Endothelial cell (in vitro differentiated cells): ENCODE measurements at places on chromosomes 12 and 14.

GRCh38 chr12:68460236-68460635, 128.1 kb upstream of the MDM1 start:
- no peak for DNase-seq

DNA sequence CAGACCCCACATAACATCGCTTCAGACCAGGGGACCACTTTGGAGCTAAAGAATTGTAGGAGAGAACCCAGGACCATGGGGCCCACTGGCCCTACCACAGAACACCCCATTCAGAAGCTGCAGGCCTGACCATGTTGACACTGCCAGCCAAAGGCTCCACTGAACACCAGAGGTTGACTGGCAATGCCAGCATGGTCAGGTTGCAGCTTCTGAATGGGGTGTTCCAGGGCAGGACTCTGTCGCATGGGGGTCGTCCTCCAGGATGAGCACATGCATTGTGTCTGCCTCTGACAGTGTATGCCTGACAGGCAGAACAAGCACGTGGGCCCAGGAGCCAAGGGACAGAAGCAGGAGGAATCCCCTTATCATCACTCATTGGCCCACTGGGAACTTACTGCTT, 34.1 kb downstream of the DIO3 start:
- no peak for DNase-seq

- DNase-seq = no peak
Observed at GRCh38 chr14:63295231-63295685, 23.5 kb downstream of the GPHB5 start.

GRCh38 chr12:80749456-80749855, 32.7 kb downstream of the MYF5 start:
- no peak for DNase-seq

GRCh38 chr12:65074932-65075331, 46.2 kb downstream of the WIF1 start:
- DNase-seq = no peak

GRCh38 chr14:94364964-94365363, 23.4 kb downstream of the SERPINA1 start:
- DNase-seq = no peak

GRCh38 chr14:104302794-104303405, 164.5 kb downstream of the KIF26A start:
- no peak for DNase-seq

DNA sequence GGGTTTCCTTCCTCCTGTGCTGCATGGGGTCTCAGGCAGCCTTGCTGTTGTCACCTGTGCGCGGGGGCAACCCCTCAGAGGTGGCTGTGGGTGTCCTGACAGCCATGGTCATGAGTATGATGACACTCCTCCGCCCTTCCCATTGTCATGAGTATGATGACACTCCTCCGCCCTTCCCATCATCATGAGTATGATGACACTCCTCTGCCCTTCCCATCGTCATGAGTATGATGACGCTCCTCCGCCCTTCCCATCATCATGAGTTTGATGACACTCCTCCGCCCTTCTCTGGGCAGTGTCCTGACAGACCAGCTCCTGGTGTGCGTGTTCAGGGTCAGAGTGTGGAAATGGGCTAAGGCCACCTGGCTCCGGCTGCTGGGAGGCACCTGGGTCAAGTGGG, 40.0 kb downstream of the FBRSL1 start:
- no peak for DNase-seq

DNA sequence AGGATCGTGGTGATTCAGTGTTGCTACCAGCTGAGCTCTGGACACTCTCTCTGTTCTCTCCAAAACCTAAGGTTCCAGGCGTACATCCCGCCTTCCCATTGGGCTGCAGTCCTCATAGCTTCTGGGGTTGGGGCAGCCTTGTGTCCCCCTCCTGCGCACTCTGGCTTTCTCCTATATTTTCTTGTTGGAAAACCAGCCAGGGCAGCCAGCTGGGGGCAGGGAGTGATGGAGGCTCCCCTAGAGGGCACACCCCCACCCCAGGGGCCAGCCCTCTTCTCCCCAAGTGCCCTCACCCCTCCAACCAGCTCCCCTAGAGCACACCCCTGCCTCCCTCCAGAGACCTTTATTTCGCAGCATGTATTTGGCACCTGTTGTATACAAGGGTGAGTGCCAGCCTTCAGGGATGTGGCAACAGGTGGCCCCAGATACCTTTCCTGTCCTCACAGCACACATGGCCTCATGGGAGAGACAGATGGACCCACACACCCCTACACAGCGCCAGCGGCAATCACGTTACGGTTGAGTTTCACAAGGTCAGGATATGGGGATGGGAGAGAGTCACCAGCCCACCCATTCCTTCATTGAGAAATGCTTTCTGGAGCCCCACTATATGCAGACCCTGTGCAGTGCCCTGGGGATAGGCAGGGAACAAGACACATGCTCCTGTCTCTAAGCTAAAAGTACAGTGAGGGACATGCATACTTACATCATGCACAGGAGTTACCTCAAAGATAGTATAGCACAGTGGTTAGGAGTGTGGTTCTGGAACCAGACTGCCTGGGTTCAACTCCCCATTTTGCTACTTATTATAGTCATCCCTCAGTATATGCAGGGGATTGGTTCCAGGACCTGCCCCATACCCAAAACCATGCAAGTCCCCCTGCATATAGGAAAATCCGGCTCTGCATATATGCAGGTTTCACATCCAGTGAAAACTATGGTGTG, 141.1 kb downstream of the PHETA1 start:
- DNase-seq = no peak

DNA sequence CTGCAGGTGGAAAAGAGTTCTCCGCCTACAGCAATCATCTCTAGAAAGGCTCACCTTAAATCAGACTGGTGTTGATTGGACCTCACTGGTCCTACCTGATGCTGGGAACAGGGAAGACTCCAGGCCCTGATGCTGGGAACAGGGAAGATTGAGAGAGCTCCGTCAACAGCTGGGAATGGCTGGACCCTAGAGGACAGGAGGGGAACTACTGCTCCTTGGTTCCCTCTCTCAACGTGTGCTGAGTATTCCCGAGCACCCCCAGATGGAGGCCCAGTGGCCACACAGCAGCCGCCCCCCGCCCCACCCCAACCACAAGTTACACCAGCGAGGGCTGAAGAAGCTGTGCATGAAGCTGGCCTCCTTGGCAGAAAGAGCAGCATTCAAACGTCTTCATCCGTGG, 240.3 kb downstream of the SLC15A4 start:
- no peak for DNase-seq

DNA sequence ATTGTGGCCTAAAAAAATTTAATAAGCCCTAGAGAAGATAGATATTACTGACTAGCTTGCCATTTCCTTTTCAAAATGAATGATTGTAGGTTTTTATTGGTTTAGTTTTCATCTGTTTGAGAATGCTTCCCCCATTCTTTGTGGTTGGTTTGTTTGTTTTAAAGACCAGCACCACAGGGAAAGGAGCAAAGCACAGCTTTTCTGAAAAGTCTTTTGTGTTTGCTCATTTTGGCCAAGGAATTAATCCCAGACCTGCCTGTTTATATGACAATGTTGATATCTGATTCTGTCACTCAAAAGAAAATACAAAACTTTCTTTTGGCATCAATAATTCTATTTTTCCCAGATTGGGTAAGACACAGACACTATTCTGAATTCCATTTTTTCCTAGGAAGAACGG, 312.5 kb upstream of the FLRT2 start:
- DNase-seq = no peak

- DNase-seq = no peak
Observed at GRCh38 chr12:67428431-67428830, 159.3 kb downstream of the CAND1 start.

- DNase-seq = no peak
Observed at GRCh38 chr14:65079768-65080167, 22.5 kb downstream of the MAX start.

DNA sequence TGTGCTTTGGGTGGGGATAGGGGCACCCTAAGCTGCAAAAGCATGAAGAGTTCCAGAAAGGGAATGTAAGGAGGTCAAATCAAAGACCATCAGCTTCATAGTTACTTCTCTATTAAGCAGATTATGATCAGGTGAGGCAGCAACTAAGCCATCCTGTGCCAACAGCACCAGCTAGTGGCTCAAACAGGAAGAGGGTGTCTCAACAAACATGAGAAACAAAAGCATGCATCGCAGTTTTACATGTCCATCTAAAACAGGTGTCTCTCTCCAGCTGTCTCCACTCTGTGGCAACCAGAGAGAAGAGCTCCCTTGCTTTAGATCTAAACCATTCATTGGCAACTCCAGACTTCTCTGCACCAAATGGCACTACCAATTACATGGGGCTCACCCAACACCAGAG, 52.9 kb downstream of the ACTN1 start:
- DNase-seq = no peak

DNA sequence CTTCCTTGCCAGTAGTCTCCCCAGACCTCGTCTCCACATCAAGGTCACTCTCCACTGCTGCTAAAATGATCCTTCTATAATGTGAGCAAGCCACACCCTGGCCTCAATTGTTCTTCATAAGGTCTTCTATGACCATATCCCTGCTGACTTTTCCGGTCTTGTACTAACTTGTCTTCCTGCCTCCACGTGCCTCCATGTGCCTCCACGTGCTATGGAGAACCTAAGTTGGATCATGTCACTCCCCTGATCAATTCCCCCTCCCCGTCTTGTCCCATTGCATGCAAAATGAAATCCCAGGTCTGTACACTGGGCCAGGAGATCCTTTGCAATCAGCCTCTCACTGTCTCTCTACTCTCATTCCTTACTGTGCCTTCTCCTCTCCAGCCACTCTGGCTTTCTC, 110.6 kb downstream of the TTC8 start:
- DNase-seq = no peak

DNA sequence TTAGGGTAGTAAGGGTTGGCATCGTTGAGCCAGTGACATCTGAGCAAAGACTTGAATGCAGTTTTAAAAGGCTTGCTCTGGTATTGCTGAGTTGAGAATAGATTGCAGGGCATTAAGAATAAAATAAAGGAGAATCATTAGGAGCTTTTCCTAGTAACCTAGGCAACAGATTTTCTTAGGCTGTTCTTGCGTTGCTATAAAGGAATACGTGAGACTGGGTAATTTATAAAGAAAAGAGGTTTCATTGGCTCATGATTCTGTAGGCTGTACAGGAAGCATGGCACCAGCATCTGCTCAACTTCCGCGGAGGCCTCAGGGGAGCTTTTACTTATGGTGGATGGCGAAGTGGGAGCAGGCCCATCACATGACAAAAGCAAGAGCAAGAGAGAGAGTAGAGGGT, 97.4 kb downstream of the RAD51B start:
- DNase-seq = no peak

DNA sequence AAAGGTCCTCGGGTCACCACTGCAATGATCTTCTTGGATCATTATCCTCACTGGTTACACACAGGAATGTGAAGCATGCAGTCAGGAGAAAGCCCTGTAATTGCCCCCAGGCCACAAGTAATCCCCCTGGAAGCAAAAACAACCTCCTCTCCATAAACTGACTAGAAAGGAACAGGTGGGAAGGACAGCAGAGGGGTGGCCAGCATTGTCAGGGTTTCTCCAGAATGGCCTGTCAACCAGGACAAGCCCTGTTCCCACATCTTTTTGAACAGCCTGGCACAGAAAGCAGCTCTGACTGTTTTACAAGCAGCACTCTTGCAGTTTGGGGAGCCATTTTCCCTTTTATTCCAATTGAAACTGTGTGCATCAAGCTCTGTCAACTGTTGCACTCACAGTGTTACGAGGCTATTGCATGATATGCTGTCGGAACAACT, 36.1 kb downstream of the TMCC3 start:
- DNase-seq = no peak

GRCh38 chr12:1655225-1655788, 26.3 kb downstream of the WNT5B start:
- no peak for DNase-seq

- no peak for DNase-seq
Observed at GRCh38 chr14:85123755-85124154, 406.2 kb upstream of the FLRT2 start.

- DNase-seq = no peak
Observed at GRCh38 chr14:59346796-59347510, 118.2 kb downstream of the GPR135 start.

DNA sequence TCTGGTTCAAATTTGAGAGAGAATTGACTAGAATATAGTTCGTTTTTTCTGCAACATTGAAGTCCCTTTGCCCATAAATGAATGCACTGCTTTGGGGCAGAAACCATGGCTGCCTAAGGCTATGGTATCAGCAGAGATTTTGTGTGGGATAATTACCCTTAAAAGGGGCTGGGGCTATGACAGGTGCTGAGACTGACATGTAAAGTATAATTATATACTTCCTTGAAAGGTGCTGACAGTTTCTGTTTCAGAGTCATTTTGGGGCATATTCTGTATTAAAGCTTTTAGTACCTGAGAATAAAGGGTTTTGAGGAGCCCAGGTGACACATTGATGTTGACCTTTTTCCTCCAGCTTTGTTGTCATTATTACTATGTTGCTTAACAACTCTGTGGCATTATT, 150.3 kb upstream of the PTPRQ start:
- DNase-seq = no peak

- no peak for DNase-seq
Observed at GRCh38 chr12:125214289-125214688, 149.1 kb downstream of the AACS start.

DNA sequence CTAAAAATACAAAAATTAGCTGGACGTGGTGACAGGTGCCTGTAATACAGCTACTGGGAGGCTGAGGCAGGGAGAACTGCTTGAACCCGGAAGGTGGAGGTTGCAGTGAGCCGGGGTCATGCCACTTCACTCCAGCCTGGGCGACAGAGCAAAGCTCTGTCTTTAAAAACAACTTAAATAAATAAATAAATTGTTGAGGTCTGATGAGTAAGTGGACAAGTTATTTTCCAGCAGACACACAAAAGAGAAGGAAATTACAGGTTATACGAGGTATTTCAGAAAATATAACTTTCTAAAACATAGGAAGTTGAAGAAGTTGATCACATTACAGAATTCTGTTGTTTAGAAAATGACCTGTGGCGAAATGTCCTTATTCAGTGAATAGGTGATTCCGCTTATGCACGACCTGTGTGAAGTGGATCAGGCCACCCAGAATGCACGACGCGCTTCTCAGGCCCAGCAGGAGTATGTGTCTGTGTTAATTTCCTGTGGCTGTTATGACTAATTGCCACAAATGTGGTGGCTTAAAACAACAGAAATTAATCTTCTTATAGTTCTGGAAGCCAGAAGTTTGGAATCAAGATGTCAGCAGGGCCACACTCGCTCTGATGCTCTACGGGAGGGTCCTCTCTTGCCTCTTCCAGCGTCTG, 38.1 kb downstream of the P2RX7 start:
- DNase-seq = no peak

- no peak for DNase-seq
Observed at GRCh38 chr12:88298014-88298682, 156.0 kb downstream of the TMTC3 start.

DNA sequence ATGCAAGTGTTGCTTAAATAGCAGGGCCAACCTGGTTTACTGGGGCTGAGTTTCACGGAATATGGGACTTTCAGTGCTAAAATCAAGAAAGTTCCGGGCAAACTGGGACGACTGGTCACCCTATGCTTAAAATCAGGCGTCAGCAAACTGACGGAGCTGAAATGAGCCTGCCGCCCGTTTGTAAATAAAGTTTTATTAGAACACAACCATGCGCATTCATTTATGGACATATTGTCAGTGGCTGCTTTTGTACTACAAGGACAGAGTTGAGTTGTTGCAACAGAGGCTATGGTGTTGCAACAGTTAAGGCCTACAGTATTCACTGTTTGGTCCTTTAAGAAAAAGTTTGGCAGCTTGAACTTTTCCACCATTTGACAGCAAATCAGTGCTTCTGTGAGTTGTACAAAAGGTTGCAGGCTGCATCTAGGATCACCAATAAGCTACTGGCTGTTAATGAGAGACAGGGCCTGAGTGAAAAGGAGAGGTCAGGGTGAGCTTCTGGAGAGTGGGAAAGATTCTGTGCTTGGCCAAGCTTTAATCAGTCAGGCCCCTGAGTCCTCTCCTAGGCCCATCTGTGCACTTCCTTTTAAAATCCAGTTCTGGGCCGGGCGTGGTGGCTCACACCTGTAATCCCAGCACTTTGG, 13.3 kb downstream of the SELPLG start:
- no peak for DNase-seq
